ENCODE measurements at places on chromosomes 4 and X. TPM values are rescaled to one million over a fixed set of nuclear protein-coding genes. Genes with fewer than 3 reads are reported as not detected.

Gene TRIM60
- total RNA-seq: not detected

Gene KLB
- 0.16 TPM for total RNA-seq

Gene ARAP2
- 34.1 TPM for total RNA-seq

Gene DGKK
- total RNA-seq: 0.53 TPM

Gene SLIT2
- total RNA-seq: 125 TPM

Gene RBM3
- 198 TPM for total RNA-seq

Gene GPR119
- not detected for total RNA-seq

Gene NAP1L3
- total RNA-seq: 25.2 TPM

Gene FLNA
- total RNA-seq: 1,306 TPM

Gene RPL39
- total RNA-seq: 2,621 TPM

Gene SMR3A
- total RNA-seq: not detected

Gene PHKA1
- total RNA-seq: 3.4 TPM

Gene IL2
- total RNA-seq: not detected

Gene GATA1
- not detected for total RNA-seq

Gene SERPINA7
- not detected for total RNA-seq

Gene PPP1R2C
- not detected for total RNA-seq

GRCh38 chr4:5710065-5710960, 688 bp upstream of the EVC start:
- DNase-seq: no peak

DNA sequence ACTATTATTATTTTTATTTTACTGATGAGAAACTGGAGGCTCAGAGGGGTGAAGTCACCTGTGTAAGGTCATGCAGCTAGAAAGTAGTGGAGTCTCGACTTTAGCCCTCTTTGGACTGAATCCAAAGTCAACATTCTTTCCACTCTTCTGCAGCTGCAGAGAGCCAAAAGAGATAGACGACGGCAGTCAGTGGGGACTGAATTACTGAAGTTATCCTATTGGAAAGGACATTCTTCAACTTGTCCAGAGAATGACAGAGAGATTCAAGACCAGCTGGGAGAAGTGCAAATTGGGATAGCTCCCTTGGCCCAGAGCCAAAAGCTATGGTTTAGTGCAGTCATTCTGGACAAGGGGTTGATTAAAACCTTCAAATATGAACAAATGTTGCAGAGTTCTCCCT, 42.5 kb downstream of the VGLL1 start:
- no peak for DNase-seq

- no peak for DNase-seq
Measured at GRCh38 chr4:146381263-146381872, 140.4 kb downstream of the SLC10A7 start.

DNA sequence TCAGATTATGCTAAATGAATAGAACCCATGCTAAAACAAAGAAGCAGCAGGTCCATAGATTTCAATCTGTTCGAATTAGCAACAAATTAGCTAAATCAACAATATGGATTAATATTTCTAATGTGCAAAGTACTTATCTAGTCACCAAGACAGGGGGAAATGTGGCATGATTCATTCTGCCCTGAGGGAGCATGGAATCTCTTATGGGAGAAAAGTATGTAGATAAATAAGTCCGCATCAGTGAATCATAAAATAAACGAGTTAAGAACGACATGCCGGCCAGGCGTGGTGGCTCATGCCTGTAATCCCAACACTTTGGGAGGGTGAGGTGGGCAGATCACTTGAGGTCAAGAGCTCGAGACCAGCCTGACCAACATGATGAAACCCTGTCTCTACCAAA, 102.1 kb downstream of the ANOS1 start:
- no peak for DNase-seq

- no peak for DNase-seq
Measured at GRCh38 chr4:87009095-87009648, 74.4 kb downstream of the AFF1 start.

DNA sequence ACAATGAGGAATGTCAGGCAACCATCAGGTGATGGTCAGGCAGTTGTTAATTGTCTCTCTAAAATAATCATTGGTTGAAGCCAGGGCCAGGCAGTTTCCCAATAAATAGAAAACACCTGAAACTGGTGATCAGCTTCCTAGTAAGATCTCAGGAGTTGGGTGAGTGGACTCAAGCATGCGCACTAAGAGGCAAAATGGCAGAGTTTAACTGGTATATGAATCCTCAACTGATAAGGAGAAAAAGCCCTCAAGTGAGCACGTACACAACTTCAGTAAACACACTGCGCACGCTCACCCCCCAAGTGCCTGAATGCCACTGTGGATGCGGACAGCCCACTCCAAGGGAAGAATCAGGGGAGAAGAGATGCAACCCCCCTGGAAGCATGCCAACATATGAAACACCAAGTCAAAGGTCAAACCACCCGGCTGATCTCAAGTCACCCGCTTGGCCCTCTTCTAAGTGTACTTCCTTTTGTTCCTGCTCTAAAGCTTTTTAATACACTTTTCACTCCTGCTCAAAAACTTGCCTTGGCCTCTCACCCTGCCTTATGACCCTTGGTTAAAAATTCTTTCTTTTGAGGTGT, 39.9 kb downstream of the LNX1 start:
- no peak for DNase-seq

GRCh38 chr4:94406668-94407437, 44.9 kb upstream of the PDLIM5 start:
- no peak for DNase-seq

GRCh38 chr4:23819041-23819511, 70.8 kb downstream of the PPARGC1A start:
- no peak for DNase-seq

GRCh38 chrX:1325515-1326116, 11.0 kb upstream of the IL3RA start:
- DNase-seq: no peak

DNA sequence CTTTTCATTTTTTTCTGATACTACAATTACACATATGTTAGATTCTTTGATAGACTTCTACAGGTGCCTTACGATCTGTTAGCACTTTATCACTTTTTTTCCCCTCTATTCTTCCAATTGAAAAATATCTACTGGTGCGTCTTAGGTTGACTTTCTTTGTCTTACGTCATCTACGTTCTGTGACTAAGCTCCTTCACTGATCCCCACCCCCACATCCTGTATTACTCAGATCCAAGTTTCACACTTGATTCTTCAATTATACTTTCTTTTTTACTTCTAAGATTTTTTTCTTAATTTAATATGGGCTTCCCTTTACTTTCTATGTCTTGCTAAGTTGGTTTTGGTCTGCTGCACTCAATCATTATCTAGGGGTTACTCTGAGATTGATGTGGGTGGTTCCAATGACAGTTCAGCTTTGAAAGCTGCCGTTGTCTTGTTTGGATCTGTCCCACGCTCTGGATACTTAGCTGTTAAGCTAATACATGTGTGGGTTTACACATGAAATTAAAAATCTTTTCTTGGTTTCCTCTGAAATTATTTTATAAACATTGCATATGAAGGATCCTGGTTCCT, 1321.1 kb downstream of the RAPGEF2 start:
- no peak for DNase-seq

- DNase-seq: no peak
Measured at GRCh38 chrX:32966821-32967355, 244.5 kb downstream of the DMD start.

DNA sequence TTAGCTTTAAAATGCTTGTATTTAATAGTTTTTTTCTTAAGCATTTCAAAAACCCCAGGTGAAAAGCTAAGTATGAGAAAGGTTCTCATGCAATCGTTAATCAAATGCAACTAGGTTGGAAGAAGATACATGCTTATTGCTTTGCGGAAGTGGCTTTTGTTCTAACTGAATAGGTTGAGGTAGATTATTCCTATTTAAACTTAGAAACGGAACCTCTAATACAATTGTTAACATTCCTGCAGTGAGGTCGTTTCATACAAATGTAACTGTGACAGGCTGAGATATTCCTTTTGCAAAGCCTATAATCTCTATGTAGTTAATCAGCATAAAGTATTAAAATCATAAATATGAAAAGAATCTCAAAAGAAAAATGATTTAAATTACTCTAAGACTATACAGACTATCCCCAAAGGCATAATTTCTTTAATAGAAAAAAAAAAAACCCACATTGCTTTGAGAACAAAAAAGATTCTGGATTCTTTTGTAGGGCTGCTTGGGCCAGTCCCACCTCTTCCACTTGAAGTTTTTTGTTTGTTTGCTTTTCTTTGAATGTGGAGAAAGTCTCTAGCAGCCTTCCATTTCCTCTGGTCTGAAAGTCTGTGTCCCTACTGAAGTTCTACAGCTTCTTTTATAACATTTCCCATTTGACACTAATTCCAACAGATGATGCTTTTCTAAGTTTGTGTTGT, 25.6 kb upstream of the SORBS2 start:
- no peak for DNase-seq

- DNase-seq: no peak
Measured at GRCh38 chr4:42637867-42638266, 19.0 kb downstream of the ATP8A1 start.

DNA sequence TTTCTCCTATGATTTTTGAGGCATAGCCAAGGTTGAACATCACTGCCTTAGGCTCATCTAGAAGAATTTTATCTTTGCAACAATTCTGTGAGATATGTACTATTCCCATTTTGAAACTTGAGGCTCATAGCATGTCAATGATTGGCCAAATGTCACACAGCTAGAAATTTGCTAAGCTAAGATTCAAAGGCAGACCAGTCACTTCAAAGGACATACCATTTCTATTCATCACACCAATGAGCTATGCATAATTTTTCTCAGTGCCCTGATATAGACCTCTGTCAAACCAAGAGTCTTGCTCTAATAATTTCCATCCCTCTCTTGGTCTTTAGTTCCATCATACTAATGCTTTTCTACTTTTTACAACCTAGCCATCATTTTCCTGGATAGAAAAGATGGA, 27.6 kb upstream of the SERTM2 start:
- DNase-seq: no peak

- DNase-seq: no peak
Measured at GRCh38 chr4:37441231-37442061, 196.9 kb downstream of the NWD2 start.

GRCh38 chrX:63932006-63932405, 147.0 kb upstream of the ARHGEF9 start:
- no peak for DNase-seq

DNA sequence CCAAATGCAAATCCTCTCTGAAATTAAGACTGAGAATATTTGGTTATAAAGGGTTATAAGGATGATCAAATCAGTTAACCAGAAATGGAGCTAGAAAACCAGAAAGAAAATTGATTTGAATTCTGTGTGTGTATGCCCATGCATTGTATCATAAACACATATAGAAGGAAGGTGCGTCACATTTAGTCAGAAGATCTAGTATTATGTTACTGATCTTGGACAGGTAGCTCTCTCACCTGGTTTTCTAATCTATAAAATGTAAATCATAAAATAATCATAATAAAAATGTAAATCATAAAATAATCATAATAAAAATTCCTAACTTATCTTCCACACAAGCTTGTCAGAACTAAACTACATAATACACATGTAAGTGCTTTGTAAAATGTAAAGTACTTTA, 78.8 kb downstream of the BMP3 start:
- no peak for DNase-seq

GRCh38 chr4:168488869-168489274, 8.0 kb upstream of the PALLD start:
- DNase-seq: no peak

GRCh38 chrX:120308558-120308957, 2.7 kb downstream of the TMEM255A start:
- DNase-seq: no peak

GRCh38 chr4:54784161-54784671, 126.5 kb downstream of the KIT start:
- peak; percentile 55 for DNase-seq

- DNase-seq: no peak
Measured at GRCh38 chr4:83758285-83758684, 222.4 kb downstream of the GPAT3 start.

GRCh38 chr4:94757192-94758140, at the start of gene BMPR1B:
Gene BMPR1B (plus strand): TSS chr4:94757955. CDS start chr4:95104425, 346,470 bp downstream.
- DNase-seq: peak; percentile 13

DNA sequence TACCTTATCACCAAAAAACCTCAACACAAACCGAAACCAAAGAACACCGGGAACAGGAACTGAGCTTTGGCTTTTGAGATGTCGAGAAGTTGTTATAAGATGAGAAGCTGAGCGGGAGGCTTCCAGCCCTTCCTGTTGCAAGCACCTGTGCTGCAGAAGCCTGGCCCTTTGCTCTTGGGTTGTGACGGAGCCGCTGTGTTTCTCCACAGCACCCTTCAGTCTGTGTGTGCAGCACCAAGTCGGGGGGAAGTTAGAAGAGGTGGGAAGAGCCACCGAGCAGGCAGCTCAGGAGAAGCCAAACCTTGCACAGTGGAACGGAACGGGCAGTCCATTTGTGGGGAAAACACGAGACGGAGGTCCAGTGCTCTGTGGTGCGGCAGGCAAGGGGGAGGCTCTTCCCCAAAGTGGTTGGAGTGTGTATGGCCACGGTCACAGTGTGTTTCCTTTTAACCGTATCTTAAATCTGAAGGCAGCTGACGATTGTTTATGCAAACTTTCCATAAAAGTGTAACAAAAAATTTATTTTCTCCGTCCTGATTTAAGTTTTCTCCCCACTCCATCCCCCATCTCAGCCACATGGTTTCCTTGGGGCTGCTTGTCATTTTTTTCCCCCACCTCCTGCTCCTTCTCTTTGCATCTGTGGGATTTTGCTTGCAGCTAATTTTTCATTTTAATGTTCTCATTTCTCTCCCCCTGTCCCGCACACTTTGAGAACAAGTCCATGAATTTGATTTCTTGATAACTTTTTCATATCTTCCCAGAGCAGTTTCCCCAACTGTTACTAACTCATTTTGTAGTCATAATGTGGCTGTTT, 123.7 kb downstream of the STOX2 start:
- DNase-seq: no peak

DNA sequence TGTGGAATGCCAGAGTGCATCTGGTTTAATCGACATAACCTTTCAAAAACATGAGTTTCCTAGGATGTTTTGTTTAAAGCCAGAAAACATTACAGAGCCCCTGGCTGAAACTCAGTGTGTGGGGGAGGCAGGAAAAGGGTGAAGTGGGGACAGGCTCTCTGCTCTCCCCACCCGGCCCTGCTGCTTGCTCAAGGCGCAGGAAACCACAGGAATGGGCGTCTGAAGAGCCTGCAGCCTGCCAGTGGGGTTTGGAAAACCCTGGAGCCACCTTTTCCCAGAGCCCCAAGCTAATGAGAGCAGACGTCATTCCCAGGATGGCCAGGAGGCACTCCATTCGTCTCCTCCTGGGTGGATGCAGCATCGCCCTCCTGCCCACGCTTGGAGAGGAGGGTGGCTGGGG, 240.6 kb downstream of the AFAP1 start:
- no peak for DNase-seq

- DNase-seq: no peak
Measured at GRCh38 chr4:33255507-33255906, 2535.3 kb downstream of the PCDH7 start.

- peak; percentile 18 for DNase-seq
Measured at GRCh38 chrX:142296421-142296820, 91.3 kb upstream of the MAGEC2 start.

GRCh38 chr4:79206660-79207059, 119.2 kb downstream of the NAA11 start:
- DNase-seq: no peak

DNA sequence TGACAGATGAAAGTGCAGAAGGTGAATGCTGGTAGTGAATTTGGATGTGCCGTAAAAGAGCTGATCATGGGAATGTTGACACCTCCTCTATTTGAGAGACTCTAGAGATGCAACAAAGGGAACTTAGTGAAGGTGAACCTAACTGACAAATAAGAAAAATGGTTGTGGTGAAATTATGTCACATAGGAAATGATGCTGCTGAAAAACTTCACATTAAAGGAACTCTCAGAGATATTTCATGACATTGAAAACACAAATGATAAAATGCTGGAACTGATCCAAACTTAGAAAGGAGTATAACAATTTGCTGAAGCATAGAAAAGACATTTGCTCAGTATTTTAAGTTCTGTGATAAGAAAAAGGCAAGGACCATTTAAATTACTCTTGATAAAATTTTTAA, 31.9 kb downstream of the MGAT4D start:
- no peak for DNase-seq
